ENCODE measurements at places on chromosomes 5 and 9.

- no peak for DNase-seq
Observed at GRCh38 chr5:81117566-81117965, 115.6 kb upstream of the CKMT2 start.

DNA sequence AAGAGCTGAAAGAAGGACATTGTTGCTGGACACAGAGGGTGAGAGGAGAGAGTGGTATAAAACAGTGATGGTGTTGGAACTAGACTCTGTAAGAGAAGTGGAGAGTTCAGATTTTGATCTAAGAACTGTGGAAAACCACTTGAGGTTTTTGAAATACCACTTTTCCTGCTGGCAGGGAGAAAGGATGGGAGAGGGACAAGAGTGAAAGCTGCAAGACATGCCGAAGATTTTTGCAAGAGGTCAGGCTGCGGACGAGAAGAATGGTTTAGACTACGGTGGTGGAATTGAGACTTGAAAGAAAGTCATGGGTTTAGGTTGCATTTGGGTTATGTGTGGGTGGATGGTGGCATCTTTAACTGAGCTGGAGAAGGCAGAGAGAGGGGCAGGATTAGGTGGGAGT, 202.2 kb upstream of the RPS23 start:
- no peak for DNase-seq

DNA sequence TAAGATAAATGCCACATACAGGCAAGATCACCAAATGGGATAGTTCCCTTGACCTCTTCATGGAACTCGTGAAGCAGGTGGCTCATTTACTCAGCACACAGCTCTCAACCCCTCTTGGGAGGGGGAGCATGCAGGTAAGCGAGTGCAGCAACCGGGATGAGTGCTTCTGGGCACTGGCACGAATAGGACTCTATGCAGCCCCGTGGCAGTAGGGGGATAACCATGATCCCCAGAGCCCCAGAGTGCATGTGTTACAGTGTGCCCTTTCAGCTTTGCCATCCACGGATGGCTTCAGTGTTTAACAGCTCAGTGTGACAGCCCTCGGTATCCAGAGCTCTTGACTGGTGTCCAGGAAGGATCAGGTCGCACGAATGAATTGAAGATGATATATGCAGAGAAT, 1187.1 kb downstream of the CDH9 start:
- DNase-seq, result no peak

DNA sequence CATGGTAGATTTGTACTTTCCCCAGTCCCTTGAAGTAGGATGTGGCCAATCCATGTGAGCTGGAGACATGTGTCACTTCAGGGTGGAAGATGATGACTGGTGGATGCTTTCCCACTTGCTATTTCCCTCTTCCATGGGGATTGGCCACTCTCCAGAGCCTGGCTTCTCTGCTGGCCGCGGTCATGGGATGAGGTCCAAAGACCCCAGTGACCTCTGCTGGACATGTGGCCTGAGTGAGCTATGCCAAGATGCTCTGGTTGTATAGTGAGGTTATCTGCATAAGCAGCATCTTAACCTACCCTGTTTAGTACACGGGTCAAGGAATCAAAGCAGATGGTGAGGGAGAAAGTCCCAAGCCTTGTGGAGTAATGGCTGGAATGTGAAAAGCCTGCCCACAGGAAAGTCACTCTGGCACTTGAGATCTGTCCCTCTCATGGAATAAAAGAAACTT, 47.1 kb downstream of the SH3PXD2B start:
- DNase-seq, result peak; percentile 63

GRCh38 chr5:18772475-18772874, 1138.2 kb downstream of the TAF11L14 start:
- DNase-seq, result no peak

- no peak for DNase-seq
Observed at GRCh38 chr5:37658440-37658839, 181.4 kb downstream of the GDNF start.

DNA sequence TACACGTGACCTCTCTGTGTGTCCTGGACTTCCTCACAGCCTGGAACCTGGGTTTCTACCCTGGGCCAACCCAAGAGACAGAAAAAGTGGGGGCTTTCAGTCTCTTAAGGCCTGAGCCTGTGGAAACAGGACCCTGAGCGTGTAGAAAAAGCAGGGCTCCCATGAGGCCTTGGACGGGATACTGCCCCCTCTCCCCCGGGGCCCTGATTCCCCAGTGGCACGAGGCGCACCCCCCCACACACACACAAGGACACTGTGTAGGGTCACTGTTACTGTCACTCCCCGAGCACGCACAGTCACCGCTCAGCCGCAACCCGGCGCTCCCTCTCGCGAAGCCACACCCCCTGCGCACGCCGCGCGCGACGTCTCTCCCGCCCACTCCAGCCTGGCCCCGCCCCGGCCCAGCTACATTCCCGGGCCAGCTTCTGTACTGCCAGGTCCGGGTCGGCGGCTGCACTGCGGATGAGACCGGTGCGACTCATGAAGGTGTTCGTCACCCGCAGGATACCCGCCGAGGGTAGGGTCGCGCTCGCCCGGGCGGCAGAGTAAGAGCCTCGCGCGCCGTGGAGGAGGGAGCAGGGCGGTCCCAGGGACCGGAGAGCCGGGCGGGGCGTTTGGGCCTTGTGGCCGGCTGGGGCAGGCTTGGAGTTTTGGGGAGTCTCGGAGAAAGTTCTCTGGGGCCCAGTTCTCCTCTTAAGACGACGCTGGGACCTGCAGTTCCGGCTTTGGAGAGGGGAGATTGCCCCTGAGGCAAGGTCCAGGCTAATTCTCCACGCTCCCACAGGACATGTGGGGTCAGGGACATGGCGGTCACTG, at the start of gene GRHPR:
Gene GRHPR, plus strand, starts transcription at position 408 of the 816 bp plus-strand sequence. Its CDS starts 55 bp downstream, at position 463.
- peak; percentile 65 for DNase-seq

DNA sequence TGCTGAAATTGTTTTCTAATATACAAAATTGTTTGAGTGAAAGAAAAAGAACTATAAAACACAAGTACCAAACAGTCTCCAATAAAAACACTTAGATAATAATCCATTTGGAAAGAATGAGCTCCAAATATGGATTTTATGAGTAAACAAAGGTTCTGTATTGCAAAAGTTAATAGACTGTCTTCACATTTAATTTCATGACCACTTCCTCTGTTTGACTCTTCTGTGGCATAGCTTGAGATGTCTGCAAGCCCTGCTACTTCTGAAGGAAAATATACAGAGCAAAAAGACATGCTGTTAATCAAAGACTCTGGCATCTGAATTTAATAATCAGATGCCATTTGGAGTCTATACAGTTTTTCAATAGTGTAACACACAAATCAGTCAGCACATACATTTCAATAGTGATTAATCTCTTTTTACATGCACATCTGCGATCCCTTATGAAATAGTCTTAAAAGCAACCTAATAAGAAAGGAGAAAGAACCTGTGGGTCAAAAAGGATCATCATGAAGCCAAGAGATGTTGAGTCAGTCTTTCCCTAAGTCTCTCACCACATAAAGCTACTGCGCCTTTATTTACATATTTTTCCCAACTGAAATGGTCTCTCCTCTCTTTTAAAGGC, 165.4 kb upstream of the LHFPL2 start:
- peak; percentile 81 for DNase-seq

GRCh38 chr5:39331861-39332381, 32.4 kb downstream of the C9 start:
- no peak for DNase-seq

DNA sequence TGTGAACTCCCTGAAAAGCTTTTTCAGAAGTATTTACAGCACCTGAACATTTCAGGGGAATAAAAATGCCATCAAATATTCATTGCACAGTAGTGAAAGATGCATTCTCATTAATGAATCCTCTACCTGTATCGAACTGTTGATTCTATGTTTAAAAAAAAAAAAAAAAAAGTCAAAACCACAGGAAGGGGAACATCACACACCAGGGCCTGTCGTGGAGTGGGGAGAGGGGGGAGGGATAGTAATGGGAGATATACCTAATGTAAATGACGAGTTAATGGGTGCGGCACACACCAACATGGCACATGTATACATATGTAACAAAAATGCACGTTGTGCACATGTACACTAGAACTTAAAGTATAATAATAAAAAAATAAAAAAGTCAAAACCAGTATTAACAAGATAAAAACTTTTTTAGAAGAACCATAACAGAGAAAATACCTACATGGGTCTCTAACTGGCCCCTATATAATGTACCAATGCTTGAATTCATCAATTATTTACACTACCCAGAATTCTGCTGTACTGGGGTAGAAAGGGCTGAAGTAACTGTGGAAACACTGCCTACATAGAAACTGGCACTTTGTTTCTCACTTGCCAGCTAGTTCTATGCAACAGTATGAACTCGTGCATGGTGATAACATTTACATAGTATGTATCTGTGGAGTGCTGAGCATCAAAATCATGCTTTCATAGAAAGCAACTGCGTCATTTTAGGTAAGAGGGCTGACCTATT, 48.9 kb downstream of the GNAQ start:
- no peak for DNase-seq

- peak; percentile 93 for DNase-seq
Observed at GRCh38 chr5:125412561-125413495, 666.4 kb upstream of the ZNF608 start.

GRCh38 chr5:1404062-1404461, 41.2 kb downstream of the SLC6A3 start:
- no peak for DNase-seq

GRCh38 chr9:93193388-93194220, 9.7 kb downstream of the WNK2 start:
- no peak for DNase-seq

GRCh38 chr9:36023260-36024048, 13.3 kb upstream of the RECK start:
- peak; percentile 76 for DNase-seq

DNA sequence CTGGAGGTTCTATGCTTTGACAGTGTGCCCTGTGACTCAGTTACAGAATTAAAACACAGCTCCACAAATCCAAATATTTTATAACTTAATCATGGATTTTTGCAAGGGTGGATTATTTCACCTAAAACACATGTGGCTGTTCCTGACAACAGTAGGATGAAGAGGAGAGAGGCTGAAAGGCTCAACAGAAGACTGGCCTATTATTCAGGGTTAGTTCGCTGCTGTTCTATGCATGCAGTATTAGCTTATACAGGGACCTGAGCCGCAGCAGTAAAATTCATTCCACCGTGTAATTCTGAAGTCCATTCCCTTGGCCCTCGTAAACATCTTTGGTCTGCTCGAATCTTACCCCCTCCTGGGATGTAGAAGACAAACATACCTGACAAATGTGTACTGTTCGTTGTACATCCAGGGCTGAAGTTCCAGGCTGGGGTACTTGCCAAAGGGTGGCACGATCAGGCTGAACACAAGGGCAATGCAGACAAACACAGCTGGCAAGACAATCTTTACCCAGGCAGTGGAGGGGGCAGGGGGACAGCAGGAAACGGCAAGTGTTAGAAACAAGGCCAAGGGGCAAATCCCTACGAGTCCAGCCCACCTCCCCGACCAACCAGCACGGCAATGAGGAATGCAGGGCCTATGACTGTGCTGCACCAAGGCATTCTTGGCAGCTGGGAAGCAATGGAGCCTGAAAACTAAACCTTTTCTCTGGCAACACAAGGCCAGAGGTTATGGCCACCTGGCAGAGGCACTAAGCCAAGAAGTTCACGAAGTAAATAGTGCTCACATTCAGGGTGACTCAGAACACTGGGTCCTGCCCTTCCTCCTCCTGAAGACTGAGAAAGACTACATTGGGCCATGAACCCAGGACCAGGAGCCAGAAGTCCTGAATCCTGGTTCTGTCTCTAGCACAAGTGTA, 46.8 kb downstream of the NIPSNAP3B start:
- DNase-seq, result peak; percentile 14

DNA sequence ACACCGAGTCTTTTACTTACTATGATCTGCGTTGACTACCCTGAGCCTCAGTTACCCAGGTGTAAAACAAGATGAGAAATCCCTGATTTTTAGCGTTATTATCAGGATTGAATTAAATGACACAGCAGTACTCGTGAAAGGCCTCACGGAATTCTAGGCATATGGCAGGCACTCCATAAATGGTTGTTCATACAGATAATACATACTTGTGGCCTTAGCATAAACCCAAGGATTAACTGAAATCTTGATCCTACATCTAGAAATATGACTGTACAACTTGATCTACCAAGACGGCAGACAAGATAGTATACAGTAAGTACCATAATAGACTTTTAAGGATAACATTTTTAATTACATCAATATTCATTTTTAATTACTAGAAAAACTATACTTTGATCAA, 409.8 kb downstream of the BNC2 start:
- peak; percentile 91 for DNase-seq

- DNase-seq, result no peak
Observed at GRCh38 chr5:141763541-141763940, 81.5 kb upstream of the ARAP3 start.

- DNase-seq, result peak; percentile 100
Observed at GRCh38 chr5:17359451-17360011, 138.5 kb upstream of the TAF11L2 start.

GRCh38 chr5:178114325-178115135, 1.2 kb downstream of the N4BP3 start:
- DNase-seq, result no peak

GRCh38 chr5:152499814-152500535, 94.9 kb upstream of the NMUR2 start:
- no peak for DNase-seq

- no peak for DNase-seq
Observed at GRCh38 chr9:83267741-83268140, 204.8 kb upstream of the RASEF start.

DNA sequence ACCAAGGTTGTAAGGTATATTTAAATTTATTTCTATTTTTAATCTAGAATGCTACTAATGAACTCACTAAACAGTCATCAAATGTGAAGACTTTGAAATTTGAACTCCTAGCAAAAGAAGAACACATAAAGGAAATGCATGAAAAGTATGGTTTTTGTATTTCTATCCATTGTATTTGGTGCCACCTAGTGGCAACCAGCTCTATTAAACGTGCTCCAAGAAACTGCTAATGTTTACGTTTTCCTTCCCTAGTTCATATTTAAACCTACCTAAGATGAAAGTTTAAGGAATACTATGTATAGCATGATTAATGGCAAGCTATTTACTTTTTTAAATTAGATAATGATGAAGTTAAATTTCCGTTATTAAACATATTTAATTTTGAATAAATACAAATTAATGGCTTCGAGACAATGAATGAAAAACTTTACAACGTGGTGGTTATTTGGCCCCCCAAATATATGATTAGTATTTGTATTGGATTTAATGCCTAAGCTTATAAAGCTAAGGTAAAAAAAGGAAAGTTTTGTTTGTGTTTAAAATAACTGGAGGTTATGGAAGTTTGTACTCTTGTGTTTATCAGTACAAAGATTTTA, 115.9 kb upstream of the SH3GL2 start:
- DNase-seq, result peak; percentile 72

All from fibroblast of villous mesenchyme (primary cell).